ENCODE measurements at places on chromosomes 2 and 18.

GRCh38 chr2:28481905-28482304 lies 14.0 kb upstream of the PLB1 start:
- no peak for DNase-seq

DNA sequence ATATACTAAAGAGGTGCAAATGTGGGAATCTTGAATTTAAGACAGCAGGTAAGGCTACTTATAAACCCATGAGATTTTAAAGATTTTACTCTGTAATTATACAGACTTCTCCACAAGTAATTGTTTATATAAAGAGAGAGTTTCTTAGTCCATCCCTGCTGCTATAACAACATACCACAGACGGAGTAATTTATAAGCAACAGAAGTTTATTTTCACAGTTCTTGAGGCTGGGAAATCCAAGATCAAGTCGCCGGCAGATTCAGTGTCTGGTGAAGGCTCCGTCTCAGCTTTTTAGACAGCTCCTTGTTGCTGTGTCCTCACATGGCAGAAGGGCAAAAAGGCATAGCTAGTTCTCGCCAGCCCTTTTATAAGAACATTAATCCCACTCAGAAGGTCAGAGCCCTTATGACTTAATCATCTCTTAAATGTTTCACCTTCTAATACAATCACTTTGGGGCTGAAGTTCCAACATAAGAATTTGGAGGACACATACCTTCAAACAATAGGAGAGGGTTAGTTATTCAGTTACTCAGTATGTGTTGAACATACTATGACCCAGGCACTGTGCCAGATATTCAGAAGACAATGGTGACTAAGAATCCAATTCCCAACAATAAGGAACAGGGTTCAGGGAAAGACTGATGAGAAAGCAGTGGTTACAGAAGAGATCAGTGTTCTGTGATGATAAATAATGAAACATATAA lies 466.0 kb downstream of the RIT2 start:
- DNase-seq: no peak

DNA sequence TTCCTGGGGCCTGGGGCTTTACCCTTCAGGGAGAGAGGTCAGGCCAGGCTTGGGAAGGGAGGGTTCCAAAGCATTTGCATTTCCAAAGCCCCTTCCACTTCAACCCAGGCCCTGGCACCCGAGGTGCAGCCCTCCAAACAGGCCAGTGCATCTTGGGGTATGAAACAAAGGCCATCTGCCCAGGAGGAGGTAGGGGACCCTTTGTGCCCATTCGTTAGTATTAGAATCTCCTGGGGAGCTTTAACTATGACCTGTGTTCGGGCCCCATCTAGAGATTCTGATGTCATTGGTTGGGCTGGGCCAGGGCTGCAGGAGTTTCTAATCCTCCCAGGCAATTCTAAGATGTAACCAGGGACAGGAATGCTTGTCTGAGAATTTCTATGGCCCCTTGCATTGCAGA lies 73.6 kb downstream of the CIB4 start:
- no peak for DNase-seq

- DNase-seq: no peak
Observed at GRCh38 chr2:201186982-201187381, 4.0 kb downstream of the CASP10 start.

DNA sequence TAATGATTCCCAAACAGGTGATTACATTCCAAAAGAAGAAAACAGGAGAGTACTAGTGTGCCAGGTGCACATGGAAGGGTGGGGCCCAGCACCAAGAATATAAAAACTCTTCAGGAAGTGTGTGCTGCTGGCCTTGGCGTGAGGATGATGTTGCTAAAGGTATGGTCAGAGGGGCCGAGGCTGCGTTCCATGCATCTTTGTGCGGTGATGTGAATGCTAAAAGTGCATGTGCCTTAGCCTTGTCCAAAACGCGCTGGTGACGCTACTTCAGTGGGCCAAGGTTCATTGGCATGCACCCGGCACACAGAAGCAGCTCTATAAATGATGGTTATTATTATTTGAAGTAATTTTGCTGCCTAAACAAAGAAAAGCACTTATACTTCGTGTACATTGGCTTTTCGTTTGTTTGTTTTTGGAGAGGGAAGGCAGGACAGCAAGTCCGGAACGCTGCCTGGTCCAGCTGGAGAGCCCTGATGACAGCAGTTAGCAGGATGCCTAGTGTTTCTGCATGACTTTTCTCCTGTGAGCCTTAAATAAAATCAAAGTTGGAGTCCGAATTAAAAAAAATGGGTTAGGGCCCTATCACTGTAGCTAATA lies 2.9 kb downstream of the ALKAL2 start:
- DNase-seq: no peak

- no peak for DNase-seq
Observed at GRCh38 chr2:23505218-23505983, 120.4 kb downstream of the KLHL29 start.

DNA sequence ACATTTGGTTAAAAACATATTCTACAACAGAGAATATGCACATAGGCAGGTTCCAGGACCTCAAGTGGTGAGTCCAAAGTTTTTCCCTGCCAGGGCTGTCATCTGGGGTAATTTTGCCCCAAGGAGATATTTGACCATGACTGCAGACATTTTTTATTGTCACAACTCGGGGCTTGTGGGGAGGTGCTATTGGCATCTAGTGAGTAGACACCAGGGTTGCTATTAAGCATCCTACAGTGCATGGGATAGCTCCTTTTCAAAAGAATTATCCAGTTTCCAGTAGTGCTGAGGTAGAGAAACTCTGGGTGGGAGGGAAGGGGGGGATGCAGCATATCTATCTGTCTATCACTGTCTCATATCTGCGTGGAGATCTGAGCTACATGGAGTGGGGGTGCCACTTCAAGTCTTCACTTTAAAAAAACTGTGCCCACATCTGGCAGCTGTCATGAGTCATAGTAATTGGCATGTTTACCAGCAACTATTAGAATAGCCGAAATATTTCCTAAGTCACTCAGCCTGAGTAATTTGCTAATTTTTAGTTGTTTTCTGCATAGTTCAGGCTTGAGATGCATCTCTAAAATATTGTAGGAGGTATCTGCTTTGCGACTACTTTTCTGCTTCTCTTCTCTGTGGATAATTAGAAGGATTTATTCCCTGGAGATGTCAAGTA lies 254.0 kb upstream of the RBMS1 start:
- no peak for DNase-seq

- DNase-seq: no peak
Observed at GRCh38 chr2:184346338-184346862, 251.9 kb upstream of the ZNF804A start.

DNA sequence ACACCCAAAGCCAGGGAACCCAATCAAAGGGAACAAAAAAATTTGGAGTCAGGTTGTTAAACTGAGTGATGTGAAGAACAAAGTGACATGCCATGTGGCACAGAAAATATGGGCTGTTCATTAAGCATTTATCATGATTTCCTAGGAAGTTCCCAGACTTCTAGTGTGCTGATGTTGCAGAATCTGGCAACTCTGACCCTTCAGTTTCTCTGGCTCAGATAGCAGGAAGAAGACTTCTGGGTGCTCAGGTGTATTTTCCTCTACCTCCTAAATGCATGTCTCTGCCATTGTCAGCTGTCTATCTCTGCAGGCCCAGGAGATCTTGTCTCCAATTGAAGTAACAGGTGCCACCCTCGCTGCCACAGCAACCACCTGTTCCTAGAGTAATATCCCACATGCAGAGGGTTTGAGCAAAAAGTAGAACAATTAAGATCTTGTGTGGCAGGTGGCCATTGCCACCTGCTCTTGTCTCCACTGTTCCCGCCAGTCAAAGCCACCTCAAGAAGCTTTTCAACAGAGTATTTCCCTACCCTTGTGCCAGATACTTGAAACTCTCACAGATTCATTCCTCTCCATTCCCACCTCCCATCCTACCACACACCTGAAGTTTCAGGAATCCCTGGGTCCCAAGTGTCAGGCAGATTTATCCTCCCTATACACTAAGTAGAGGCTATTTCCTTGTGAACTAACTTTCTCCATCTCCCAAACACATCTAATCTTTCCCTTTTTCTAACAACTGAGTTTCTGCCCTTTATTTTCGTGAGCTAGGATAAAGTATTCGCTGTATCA lies 533.7 kb upstream of the CHAC2 start:
- DNase-seq: no peak

DNA sequence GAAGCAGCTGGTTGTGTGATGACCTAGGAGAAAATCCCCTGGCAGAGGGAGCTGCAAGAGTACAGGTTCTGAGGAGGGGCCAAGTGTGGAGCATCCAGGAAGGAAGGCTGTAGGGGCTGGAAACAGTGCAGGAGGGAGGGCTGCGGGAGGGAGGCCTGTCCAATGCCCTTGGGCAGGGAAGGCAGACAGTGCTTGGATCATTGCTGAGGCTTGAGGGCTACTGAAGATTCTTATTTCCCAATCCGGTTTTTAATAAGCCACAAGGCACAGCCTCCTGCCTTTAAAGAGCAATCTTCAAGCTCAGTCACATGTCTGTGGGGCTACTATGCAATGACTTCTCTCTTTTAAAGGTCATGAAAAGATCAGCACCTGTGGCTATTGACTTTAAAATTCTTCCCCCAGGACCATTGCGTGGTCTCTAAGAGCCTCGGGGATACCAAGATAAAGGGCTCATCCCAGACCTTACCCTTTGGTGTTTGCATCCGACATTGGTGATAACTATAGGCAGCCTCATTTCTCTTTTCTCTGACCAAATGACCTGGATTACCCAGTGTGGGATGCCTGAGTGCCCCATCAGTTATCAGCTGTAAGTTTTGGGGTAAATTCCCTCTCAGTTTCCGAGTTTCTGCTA lies 149.6 kb downstream of the DOCK10 start:
- no peak for DNase-seq

DNA sequence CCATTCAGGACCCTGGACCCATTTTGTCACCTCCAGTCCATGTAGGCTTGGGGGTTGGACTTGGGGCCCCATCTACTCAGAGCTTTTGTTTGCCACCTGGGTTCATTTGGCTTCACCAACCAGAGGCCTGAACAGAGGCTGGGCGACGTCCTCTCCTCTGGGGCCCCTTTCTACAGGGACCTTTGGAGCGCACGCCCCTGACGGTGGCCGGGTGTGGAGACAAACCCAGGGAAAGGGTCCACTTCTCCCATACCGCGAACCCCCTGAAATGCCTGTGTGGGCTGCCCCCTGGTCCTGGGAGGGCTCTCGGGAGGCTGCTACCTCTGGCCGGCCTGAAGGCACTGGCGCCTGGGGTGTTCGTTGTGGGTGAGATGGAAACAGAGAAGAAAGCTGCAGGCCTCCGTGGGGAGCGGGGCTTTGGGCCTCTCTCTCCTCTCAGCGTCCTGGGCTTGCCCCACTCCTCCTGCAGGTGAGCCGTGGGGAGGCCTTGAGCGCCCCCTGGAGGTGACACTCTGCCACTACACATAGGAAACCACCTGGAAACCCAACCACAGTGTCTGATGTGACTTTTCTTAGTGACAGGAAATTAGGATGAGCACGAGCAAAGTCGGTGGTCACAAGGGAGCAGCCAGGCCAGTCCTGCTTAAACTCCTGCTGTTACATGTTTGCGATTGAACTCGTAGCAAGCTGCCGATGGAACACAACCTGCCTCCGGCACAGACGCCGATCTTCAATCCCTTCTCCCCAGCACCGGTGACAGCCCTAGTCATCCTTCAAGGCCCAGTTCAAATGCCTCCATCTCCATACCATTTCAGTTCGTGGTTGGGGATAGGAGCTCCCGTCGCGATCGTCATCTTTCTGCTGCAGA lies 12.0 kb upstream of the NTSR2 start:
- peak; percentile 69 for DNase-seq

- no peak for DNase-seq
Observed at GRCh38 chr2:64024259-64024949, 5.2 kb upstream of the VPS54 start.

GRCh38 chr2:197875763-197876162 lies 71.4 kb downstream of the PLCL1 start:
- no peak for DNase-seq

GRCh38 chr2:33144243-33144642 lies 197.5 kb downstream of the LTBP1 start:
- no peak for DNase-seq

DNA sequence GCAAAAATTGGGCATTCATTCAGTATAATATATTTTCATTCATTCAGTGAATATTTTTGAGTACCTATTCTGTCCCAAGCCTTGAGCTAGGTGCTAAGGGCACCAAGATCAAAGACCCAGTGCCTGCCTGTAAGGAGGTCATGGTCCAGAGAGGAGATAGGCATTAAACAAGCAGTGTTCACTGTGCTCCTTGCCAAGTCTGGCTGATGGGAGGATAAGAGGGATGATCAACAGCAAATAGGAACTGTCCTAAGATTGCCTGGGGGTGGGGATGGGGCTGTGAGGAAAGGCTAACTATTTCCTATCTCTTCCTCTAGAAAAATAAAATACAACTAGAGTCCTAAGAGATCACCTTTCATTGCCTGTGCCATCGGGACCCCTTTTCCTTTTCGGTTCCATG lies 60.4 kb downstream of the SETBP1 start:
- DNase-seq: no peak

GRCh38 chr2:11281186-11281585 lies 63.2 kb downstream of the ROCK2 start:
- DNase-seq: no peak

GRCh38 chr2:88220718-88221117 lies 50.6 kb downstream of the THNSL2 start:
- DNase-seq: no peak

DNA sequence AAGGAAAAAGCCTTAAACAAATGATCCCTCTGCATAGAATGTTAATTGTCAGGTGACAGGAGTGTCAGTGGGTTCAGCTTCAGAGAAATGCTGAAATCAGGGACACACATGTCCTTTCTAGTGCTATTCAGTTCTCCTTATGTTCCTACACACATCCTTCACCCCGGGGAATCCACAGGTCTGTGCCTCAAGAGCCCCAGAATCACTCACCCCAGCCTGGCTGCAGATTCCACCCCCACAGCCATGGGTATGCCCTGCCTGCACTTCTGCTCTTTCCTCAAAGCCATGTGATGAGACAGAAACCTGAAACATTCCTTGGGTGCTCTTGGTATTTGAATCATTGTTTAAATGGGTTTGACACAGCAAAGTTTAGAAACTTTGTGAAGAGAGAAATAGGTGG lies 27.4 kb upstream of the FZD7 start:
- no peak for DNase-seq

- peak; percentile 37 for DNase-seq
Observed at GRCh38 chr2:96831679-96832078, 12.1 kb downstream of the ANKRD23 start.

DNA sequence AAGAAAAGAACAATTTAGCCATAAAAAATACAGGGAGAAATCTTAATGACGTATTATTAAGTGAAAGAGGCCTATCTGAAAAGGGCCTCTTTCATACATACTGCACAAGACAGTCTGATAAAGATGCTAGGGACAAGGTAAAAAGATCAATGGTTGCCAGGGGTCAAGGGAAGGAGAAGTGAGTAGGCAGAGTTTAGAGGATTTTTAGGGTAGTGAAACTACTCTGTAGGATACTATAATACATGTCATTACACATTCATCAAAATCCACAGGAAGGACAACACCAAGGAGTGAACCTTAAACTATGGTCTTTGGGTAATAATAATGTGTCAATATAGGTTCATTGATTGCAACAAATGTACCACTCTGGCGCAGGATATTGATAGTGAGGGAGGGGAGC lies 289.3 kb downstream of the FSIP2 start:
- no peak for DNase-seq

DNA sequence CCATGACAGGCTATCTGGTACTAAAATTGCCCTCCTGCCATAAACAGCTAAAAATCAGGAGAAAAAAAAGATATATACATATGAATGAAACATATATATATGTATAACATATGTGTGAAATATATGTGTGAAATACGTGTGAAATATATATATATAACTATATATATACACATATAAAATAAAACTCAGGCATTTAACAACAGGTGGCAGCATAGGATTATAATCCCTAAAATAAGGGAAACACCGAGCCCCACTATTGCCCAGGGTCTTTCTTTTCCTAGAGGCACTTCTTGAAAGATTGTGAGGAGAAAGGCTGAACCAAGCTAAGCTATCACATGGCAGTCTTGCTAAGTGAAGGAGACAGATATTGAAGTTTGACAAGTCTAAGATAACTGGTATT lies 65.9 kb upstream of the CYTIP start:
- DNase-seq: no peak
